SK-N-DZ (cell line): ENCODE measurements at places on chromosomes 3 and 15.

GRCh38 chr3:24810881-24811280 lies 316.2 kb upstream of the THRB start:
- DNase-seq: no peak

GRCh38 chr3:108513961-108514360 lies 3.6 kb upstream of the MYH15 start:
- no peak for DNase-seq

DNA sequence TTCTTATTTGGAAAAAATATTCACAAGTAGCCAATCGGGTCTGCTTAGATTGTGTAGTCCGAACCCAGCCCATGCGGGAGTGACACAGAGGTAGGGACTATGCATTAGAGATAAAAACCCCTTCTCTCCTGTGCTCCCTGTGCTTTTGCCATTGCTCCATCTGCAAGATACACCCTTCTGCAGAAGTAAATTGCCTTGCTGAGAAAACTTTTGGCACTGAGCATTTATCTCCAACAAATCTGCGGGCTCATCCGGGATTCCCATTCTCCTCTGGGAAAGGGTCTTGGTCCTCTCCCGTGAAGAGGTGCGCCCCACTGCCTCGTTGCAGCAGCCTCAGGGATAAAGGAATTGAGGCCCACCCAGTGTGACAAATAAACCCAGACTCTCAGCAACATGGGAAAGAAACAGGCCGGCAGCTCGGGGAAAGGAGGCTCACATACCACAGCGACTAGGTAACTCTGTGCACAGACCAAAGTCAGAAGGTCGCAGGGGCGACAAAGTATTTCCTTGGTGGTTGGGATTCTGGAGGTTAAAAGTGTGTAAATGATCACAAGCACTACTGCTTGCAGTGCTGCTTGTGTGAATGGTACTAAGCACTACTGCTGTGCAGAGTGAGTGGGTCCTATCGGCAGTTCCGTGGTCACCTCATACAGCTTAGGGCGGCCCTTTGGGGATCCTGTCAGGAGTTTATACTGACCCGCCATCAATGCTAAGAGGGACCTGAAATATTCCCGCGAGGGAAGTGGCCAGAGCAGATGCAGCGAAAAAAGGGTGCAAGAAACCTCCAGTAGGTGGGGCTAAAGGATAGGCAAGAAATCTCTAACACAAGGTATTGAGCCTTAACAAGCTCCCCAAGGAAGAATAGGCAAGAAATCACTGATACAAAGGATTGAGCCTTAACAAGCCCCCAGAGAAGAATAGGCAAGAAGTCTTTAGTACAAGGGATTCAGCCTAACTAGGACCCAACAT lies 54.3 kb downstream of the GSK3B start:
- DNase-seq: no peak

DNA sequence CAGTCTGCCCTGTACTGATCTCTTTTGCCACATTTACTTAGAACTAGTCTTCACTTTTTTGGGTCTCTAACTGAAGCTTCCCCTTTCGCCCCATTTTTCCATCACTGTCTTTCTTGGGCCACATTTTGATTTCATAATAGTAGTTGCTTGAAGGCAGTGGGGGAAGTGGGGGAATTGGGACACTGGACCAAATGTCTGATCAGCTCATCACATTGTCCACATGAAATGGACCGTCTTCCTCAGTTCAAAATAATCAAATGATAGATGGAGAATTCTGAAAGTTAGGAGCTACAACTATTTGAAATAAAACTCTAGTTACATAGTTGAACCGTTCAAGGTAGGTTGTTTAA lies 747 bp downstream of the PDCD6IP start:
- DNase-seq: no peak

DNA sequence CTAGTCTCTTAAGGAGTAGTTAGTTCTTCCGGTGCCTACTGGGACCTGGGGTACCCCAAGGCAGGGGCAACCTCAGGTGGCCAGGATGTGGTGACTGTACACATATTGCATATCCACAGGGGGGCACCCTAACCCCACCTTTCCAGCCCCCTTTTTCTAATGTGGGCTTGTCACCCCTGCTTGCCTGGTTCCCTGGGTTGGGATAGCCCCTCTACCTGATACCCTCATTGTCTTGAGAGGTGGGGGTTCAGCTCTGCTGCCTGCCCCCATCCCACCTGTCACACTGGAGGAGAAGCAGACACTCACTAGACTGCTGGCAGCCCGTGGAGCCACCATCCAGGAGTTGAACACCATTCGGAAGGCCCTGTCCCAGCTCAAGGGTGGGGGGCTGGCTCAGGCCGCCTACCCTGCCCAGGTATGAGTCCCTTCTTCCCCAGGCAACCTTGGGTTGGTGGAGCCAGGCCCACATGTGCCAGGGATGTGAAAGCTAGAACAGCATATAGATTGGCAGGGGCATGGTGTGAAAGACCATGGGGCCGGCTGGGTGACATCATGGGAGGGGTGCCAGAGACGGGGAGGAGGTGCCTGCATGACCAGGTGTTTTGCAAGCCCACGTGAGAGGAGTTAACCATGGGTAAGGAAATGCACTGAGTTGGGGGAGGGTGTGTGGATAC lies 4.0 kb downstream of the GLYCTK start:
- DNase-seq: no peak

DNA sequence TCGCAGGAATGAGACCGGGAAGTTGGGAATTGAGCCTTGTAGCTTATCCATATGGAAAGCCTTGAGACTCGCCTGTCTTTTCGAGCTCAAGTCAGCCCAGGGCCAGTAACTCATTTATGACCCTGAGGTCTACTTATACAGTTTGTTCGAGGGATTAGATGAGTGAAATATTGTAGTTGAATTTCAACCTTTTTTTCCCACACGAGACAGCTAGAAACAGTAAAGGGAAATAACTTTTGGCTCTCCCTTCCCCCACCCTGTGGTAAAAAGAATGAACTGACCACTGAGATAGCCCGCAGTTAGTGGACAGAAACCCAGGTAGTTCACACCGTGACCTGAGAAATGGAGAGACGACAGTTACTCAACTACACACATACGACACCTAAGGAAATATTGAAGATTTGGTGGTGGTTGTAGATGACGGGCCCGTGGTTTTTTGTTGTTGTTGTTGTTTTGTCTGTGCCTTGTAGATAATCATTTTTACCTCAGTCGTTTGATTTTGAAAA lies 841 bp downstream of the EIF3J start:
- no peak for DNase-seq

- no peak for DNase-seq
Observed at GRCh38 chr15:67928666-67929065, 88.8 kb upstream of the RNU6-1 start.

- DNase-seq: no peak
Observed at GRCh38 chr3:113615976-113616375, 80.5 kb downstream of the USF3 start.

DNA sequence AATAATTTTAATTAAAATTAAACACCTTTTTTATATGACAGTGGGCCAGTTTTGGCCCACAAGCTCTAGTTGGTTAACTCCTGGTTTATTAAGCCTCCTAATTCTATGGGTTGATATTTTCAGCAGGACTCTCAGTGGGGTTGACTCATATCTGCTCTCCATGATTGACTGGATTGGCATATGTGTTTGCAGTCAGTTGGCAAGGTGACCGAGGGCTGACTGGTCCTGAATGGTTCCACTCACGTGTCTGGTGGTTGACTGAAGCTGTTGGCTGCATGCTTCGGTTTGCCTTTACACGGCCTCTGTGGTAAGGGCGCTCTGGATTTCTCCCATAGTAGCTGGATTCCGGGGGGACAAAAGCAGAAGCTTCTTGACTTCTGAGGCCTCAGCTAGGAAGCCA lies 65.3 kb upstream of the ZNF280D start:
- DNase-seq: no peak

GRCh38 chr3:39434574-39434973 lies 28.1 kb downstream of the RPSA start:
- DNase-seq: no peak

- DNase-seq: no peak
Observed at GRCh38 chr3:194405766-194406165, 6.7 kb upstream of the GP5 start.

- no peak for DNase-seq
Observed at GRCh38 chr15:82663186-82663600, 16.0 kb upstream of the CPEB1 start.

GRCh38 chr3:184780981-184781515 lies 30.9 kb upstream of the VPS8 start:
- no peak for DNase-seq

GRCh38 chr3:117489663-117490079 lies 780.1 kb downstream of the TUSC7 start:
- no peak for DNase-seq

GRCh38 chr15:70195171-70195570 lies 97.5 kb upstream of the TLE3 start:
- DNase-seq: no peak

GRCh38 chr15:65982627-65983322 lies 113.5 kb downstream of the RAB11A start:
- no peak for DNase-seq

GRCh38 chr3:151171145-151171757 lies 31.8 kb downstream of the GPR171 start:
- DNase-seq: no peak

GRCh38 chr15:57614241-57614640 lies 22.5 kb downstream of the MYZAP start:
- no peak for DNase-seq

GRCh38 chr3:135082706-135083105 lies 287.6 kb downstream of the EPHB1 start:
- no peak for DNase-seq

- no peak for DNase-seq
Observed at GRCh38 chr3:196501316-196502044, 2.1 kb downstream of the RNF168 start.

DNA sequence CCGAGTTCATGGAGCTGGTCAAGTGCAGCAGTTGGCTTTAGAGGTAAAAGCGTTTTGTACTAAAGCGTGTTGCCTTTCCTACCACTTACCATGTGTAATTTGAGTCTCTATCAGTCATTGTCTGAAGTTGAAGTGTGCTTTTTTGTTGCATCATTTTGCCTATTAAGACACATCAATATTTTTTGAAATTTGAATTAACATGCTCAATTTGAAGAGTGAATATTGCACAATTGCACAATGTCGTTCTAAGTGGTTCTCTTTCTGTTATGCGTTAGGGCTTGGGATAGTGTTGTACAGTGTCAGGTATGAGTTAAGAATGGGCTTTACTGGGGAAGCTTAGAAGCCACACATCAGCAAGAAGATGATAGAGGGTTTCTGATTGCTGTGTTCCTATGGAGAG lies 84.0 kb upstream of the ACKR4 start:
- no peak for DNase-seq

GRCh38 chr15:70528270-70528706 lies 235.1 kb downstream of the UACA start:
- DNase-seq: no peak

GRCh38 chr15:68334661-68335124 lies 57.1 kb downstream of the FEM1B start:
- no peak for DNase-seq

DNA sequence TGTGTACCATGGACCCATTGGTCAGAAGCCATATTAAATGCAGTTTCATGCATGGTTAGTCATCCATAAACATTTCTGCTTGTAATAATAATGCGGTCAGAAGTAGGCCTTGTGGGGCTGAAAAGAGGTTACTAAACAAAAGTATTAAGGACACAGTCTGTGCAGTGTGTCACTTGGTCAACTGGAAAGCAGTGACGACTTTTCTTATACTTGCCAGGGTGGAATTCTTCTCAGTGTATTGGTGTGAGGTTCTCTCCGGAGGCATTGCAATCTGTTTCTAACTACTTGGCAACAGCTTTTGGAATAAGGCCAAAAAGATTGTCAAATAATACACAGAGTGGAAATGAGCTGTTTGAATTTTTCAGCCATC lies 46.8 kb downstream of the CHL1 start:
- no peak for DNase-seq

GRCh38 chr3:105868431-105868741 lies 426 bp downstream of the CBLB start:
- DNase-seq: peak; percentile 57

DNA sequence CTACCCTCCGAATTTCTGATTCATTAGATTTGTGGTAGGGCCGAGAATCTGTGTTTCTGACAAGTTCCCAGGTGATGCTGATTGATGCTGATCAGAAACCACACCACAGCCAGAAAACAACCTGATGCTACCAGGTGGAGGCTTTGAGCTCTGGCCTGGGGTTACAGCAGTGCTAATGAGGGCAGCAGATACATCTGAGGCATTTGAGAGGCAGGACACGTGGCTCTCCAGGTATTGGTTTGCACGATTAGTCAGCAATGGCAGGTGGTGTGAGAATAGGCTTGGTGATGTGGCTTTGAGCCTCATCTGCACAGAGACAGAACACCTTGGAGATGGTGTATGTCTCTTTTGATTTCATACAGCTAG lies 78.8 kb upstream of the THBS1 start:
- no peak for DNase-seq

DNA sequence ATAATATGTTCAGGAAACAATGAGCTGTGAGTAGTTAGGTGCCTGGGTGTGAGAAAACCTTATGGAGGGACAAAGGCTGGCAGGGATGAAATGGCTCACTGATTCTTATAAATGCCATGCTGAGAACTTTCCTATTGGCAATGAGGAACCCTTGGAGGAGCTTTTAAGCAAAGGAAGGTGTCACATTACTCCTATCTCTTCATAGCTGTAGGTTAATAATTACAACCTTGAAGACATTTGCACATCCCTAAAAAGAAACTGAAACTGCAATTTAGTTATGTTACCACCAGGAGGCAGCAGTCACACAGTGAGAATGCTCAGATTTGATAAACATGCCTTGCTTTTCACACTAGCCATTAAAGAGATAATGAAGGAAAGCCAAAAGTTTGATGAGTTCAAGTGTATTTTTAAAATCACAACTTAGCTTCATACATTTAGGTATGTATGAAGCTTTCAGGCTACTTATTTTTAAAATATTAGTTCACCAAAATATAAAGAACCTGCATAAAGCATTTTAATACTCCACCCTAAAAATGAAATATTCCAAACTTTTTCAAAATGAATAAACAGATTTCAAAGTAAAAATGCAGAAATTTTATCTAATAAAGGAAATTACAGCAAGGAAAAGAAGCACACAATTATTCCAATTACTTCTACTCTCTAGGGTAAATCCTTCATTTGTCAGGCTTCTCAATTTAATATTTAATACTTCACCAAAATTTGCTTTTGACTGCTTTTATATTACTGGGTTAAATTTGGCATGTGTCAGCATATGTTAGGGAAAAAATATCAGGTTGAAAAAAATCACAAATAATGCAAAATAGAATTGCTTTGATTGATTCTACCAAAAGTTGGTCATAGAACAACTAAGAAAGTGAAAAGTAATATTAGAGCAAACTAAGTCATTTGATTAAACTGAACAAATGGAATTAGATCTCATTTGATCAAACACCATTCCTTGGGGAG lies 136.9 kb upstream of the SLC2A2 start:
- DNase-seq: no peak
